Stimulated activated CD4-positive, alpha-beta T cell treated with anti-CD3 and anti-CD28 coated beads, Interleukin-2, amount 100 ng/mL, for 48 hours (primary cell): ENCODE measurements at places on chromosomes 16 and 17.
A peak's percentile ranks its signal among the peaks of the same experiment; 100 is the strongest.

DNA sequence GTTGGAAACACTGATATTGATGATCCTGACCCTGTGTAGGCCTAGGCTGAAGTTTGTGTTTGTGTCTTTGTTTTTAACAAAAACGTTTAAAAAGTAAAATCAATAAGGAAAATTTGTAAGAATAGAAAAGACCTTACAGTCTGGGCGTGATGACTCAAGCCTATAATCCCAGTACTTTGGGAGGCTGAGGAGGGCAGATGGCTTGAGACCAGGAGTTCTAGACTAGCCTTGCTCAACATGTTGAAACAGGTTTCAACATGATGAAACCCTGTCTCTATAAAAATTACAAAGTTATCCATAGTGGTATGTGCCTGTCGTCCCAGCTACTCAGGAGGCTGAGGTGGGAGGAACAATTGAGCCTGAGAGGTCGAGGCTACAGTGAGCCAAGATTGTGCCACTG lies 18.3 kb upstream of the TOM1L1 start:
- no peak for DNase-seq

- DNase-seq, result no peak
These were observed 89.8 kb downstream of the KATNIP start for GRCh38 chr16:27639561-27640276.

- DNase-seq, result no peak
These were observed 67.7 kb downstream of the SMG6 start for GRCh38 chr17:2235792-2236366.

GRCh38 chr17:82892899-82893565 lies 53.2 kb upstream of the ZNF750 start:
- DNase-seq, result peak; percentile 55

GRCh38 chr16:23608194-23608593 lies 12.1 kb upstream of the NDUFAB1 start:
- no peak for DNase-seq
